ENCODE measurements at places on chromosomes 6 and 20.

DNA sequence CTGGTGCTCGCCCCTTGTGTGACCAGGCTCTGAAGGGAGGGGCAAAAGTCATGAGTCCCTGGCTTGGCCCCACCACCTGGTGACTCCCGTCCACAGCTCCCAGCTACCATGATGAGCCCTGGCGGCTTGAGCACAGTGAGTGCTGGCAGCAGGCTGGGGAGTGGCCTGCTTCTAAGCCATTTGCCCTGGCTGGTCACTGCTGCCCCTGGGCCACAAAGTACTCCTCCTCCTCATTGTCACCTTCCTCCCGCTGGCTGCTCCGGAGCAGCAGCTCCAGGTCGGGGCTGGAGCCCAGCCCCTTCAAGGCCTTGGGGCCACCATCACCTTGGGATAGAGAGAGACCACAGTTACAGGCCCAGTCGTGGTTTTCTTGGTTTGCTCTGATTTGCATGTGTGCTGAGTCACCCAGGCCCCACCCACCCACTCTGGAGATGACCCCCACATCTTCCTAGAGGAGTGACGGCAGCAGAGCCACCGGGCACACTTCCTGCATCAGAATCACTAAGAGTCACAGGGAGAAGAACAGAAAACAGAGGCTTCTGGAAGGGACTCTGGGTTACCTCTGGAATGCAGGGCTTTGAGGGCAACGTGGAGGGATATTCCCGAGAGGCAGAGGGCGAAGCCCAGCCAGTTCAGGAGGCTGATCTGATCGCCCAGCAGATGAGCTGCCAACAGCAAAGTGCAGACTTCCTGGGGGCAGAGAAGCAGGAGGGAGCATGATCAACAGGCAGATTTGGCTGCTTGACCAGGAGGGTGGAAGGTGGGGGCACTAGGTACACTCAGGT lies 42.1 kb upstream of the CDH22 start:
- DNase-seq = no peak

GRCh38 chr6:24599686-24600399 lies 46.1 kb downstream of the KIAA0319 start:
- no peak for DNase-seq

DNA sequence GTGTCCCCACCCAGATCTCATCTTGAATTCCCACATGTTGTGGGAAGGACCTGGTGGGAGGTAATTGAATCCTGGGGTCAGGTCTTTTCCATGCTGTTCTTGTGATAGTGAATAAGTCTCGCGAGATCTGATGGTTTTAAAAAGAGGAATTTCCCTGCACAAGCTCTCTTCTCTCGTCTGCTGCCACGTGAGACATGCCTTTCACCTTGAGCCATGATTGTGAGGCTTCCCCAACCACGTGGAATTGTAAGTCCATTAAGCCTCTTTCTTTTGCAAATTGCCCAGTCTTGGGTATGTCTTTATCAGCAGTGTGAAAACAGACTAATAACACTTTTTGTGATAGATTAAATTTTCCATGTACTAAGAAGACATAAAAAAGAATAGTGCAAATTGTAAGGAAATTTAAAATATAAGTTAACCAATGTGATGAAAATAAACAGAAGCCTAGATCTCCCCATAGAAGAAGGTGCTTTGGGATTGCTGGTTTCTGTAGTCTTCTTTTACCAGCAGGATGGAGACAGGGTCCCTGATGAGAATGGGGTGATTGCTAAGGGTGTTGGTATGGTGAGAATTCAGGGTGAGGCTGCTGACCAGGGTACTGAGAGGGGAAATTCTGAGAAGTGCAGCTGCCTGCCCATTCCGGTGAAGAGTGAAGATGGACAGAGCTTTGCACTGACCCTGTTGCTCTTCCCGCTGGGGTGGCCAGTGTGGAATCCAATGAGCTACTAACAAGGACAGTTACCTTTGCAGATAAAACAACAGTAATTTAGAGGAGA lies 50.7 kb downstream of the BMP2 start:
- DNase-seq = no peak

GRCh38 chr6:9482030-9482738 lies 932.7 kb downstream of the TFAP2A start:
- no peak for DNase-seq

- DNase-seq = peak; percentile 18
Observed at GRCh38 chr6:42295677-42296076, 78.0 kb upstream of the MRPS10 start.

DNA sequence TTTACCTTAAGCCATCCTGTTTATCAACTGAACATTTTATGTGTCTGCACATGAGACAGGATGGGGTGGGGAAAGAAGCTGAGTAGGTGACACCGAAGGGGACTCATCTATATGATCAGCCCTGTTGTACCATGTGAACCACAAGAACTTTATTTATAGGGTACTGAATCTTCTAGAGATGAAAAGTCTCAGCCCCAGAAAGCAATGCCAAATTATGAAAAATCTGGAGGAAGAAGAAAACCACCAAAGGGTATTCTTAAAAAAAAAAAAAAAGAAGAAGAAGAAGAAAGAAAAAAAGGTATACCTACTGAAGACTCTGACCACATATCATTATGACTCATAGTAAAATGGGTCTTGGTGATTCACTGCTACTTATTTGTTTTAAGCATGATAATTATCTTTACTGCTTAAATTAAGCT lies 39.8 kb upstream of the HBS1L start:
- peak; percentile 56 for DNase-seq
